T-cell (primary cell): ENCODE measurements at places on chromosomes 13 and 19.
A peak's percentile ranks its signal among the peaks of the same experiment; 100 is the strongest.

GRCh38 chr19:37905946-37906868, at the start of gene WDR87:
Gene WDR87, minus strand, starts transcription at chr19:37906594. Its CDS starts 8,355 bp downstream, at chr19:37898239.
- peak; percentile 26 for DNase-seq

- DNase-seq: no peak
Observed at GRCh38 chr13:54637366-54637765, 1608.8 kb downstream of the OLFM4 start.

DNA sequence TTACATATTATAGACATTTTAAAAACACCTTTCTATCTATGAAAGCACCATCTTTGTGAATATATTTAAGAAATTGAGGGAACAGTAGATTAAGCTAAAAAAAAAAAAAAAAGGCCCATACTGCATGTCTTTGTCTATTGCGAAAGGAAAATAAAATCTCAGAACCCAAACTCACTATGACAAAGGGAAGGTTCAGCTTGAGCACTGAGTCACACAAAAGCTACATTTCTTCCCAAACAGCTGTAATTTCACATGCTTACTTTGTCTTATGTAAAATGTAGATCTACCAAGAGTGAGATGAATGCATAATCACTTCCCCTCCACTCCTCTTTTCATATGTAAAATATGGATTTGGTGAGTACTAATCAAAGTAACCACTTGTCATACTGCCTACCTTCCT, 640.1 kb upstream of the KLF12 start:
- no peak for DNase-seq

DNA sequence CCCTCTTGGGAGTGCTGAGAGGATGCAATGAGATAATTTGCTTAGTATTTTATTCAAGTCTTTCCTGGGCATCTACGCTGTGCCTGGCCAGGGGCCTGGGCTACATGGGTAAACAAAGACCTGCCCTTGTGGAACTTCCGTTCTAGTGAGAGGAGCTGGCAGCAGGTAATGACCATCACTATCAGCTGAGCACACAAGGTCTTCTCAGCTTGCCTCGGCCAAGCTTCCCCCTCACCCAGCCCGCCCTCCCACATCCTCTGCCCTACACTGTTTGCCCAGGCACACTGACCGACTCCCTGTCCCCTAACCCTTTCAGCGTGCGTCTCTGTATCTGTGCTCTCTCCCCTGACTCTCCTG, 8.6 kb upstream of the FKRP start:
- no peak for DNase-seq

GRCh38 chr13:30581582-30581981, 36.1 kb upstream of the USPL1 start:
- DNase-seq: no peak

DNA sequence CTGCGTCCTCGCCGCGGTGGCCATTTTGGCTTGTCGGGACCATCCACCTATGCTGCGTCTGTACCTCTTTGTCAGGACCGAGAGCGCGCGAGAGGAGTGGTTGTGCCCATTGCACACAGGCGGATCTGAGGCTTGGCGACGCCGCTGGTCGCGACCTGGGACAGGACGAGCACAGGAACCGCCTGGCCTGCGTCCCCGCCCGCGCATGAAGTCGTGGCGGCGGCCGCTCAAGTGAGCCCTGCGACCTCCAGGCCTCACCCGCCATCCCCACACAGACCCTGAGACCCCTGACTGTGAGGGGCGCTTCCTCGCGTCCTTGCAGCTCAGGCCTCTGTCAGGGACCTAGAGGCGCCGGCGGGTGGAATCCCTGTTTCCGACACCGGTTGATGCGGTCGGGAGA, 16.8 kb downstream of the ZNF586 start:
- no peak for DNase-seq

DNA sequence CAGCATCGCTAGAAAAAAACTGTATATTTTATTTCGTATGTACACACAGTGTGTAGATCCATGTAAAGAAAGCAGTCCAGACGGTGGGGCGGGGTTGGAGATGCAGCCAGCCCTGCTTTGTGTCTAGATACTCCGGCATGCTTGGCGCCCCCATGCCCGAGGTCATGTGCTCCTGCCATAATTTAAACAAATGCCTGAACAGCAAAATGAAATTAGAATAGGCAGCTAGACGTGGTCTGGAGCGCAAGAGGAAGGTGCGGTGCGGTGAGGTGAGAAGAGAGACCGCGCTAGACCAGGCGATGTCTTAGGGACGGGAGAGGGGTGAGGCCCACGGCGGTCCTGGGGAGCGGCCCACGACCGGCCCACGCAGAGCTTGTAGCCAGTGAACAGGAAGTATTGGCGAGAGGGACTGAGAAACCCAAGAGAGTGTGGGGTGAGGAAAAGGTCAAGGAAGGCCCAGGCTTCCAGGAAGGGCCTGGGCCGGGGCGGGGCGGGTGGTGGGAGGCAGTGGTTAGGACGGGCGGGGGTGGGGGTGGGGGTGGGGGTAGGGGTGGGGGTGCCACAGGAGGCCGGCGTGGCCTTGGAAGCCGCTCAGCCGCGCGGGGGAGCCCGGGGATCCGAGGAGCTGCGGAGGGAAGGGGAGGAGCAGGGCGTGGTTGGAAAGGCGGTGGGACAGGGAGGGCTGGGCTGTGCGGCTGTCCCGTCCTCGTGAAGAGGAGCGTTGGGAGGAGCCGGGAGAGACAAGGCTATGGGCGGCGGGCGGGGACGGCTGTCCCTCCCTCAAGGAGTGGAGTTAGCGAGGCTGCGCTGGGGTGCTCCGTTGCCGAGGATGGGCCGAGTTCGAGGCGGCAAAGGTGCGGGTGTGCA, 254.7 kb upstream of the SGCG start:
- no peak for DNase-seq

DNA sequence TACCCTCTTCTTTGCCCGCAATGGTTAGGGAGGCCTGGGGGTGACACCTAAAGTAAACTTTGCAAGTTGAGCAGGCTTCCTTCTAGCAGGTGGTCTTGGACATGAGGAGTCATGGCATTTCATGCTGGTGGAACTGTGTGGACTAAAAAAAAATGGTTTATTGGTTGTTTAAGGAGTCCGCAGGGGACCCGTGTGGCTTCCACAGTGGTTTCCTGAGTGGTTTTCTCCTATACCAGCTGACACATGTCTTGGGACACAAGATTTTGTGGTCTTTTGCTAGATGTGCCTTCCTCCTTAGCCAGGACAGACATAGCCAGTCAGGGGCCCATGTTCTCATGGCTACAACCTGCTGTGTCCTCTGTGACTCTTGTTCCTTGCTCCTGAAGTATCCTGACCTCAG, 1.5 kb downstream of the ZNF543 start:
- no peak for DNase-seq

GRCh38 chr19:1156830-1157615, 17.0 kb downstream of the SBNO2 start:
- no peak for DNase-seq

DNA sequence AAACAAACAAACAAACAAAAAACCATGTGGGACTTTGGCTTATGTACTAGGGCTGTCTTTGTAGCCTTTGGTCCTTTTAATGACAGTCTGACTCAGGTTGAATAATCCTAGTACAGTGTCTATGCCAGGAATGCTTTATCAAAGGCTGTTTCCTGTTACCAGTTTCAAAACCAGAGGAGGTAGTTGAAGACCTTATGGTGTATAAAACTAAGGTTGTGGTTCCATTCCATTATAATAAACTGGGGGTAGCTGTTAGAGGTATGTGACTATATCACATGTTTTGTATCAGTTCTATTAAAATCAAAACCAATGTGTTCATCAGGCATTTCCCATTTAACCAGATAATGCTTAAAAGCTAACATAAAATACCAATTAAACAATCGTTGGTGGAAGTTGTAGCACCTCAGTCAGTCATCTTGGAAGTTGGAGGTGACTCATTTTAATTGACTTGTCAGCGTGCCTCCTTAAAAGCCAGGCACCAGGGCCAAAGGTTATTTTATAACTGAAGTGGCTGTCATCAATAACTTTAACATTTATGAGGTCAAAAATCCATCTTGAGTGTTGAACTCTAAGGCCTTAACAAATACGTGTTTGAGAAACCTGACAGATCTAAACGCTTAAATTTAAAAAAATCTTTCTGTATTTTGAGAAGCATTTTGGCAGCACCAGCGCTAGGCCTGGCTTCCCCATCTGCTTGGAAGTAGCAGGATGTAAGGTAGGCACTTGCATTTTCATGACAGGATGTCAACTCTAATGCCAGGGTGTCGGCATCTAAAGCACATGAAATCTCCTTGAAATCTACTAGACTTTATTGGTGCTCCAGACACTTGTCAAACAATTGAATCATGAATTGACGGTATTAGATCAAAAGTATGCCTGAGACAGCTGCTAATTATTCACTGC, 162.5 kb downstream of the LMO7 start:
- no peak for DNase-seq

GRCh38 chr19:35015270-35015953, 14.9 kb upstream of the SCN1B start:
- no peak for DNase-seq

DNA sequence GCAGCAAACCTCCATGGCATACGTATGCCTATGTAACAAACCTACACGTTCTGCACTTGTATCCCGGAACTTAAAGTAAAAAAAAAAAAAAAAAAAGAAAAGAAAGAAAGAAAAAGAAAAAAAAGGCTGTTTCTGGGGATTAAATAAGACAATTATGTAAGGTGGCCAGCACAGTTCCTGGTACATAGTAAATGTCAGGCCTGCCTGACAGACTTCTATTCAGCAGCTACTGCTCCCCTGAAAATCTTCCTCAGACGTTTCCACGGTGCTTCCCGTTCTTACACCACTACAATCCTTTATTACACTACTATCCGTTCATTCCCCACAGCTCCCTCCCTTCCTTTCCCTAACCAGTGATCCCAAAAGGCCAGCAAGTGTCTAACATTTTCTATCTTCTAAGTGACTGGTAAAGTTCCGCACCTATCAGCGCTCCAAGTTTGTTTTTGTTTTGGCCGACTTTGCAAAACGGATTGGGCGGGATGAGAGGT, 636 bp upstream of the RB1 start:
- DNase-seq: no peak

- DNase-seq: no peak
Observed at GRCh38 chr13:48993150-48993549, 17.4 kb downstream of the FNDC3A start.

- no peak for DNase-seq
Observed at GRCh38 chr13:105990256-105990958, 545.1 kb downstream of the EFNB2 start.

- DNase-seq: no peak
Observed at GRCh38 chr13:35917942-35918645, 213.1 kb downstream of the DCLK1 start.

GRCh38 chr19:38792250-38793111, 3.5 kb downstream of the LGALS7B start:
- DNase-seq: no peak

DNA sequence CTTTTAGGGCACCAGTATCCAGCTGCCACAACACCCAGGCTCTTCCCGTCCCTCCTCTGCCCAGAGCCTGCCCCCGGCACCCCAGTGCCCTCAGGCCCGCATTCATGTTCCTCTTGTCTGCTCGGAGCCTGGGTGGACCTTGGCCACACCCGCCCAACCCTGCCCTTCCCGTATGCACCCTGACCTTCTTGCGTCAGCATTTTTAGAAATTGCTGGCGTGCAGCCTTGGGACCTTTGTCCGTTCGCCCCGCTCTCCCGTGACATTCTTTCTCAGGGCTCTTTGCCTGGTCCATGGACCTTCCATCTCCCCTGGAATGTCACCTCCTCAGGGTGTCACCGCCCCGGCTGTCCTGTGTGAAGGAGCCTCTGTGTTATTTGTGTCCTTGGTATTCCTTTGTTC, 7.6 kb downstream of the NUCB1 start:
- no peak for DNase-seq

- no peak for DNase-seq
Observed at GRCh38 chr13:112324116-112324515, 52.0 kb upstream of the SPACA7 start.

DNA sequence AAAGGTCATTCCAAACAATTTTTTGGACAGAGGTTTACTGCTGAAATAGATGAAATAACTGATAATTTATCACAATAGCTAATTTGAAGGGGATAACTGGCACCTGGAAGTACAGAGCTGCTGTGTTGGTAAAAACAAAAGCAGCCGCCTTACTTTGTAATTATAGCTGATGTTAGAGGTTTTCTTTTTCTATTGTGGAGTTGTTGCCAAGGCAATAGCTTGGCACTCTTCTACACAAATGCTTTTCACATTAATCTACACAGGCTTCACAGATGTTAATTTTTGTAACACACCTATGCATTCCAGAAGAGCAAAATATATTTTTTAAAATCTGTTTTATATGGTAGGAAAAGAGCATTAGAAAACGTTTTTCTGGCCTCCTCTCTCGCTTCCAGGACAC, 56.9 kb downstream of the LACC1 start:
- no peak for DNase-seq

GRCh38 chr13:113656003-113656588, 1.9 kb downstream of the ATP4B start:
- DNase-seq: no peak

DNA sequence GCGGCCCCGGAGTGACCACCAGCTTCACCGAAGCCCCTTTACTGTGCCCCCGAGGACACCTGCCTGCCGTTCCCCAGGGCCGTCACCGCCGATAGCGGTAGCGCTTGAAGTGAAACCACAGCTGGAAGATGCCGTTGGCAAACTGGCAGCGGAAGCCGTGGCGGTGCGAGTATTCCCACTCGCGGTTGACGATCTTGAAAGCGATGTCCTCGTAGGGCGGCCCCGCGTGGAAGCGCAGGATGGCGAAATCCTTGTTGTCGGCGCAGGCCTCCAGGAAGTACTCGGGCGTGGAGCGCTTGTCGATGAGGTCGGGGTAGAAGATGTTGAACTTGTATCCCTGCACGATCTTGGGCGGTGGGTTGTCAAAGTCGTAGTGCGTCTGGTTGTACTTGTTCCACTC, 5.2 kb upstream of the TBXA2R start:
- no peak for DNase-seq
